Cardiac muscle cell (in vitro differentiated cells and primary cell): ENCODE measurements at places on chromosomes 1 and 21.
A peak's percentile ranks its signal among the peaks of the same experiment; 100 is the strongest.

GRCh38 chr1:246907472-246907871 lies 24.3 kb downstream of the AHCTF1 start:
- DNase-seq = peak; percentile 71

- DNase-seq = no peak
Measured at GRCh38 chr1:83102630-83103071, 896.3 kb downstream of the TTLL7 start.

GRCh38 chr1:170133766-170134495 lies 11.8 kb upstream of the NTMT2 start:
- no peak for DNase-seq

DNA sequence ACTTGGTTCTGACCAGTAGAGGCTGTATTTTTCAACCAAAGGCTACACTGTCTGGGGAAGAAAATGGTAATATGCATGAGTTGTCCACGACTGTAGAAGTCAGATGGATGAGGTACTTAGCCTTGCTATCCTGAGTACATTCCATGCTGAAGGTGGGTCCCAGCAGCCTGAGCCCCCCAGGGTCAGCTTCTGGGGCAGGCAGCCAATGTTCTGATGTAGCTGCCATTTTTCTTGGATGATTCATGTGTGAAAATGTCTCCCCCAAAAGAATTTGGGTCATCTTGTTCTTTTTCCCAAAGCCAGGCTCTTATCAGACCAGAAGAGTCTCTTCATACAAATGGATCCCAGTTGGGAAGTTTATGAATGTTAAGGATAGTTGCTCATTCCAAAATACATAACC lies 172.2 kb upstream of the UBE2U start:
- peak; percentile 36 for DNase-seq

- no peak for DNase-seq
Measured at GRCh38 chr1:58454385-58454784, 92.1 kb downstream of the OMA1 start.

DNA sequence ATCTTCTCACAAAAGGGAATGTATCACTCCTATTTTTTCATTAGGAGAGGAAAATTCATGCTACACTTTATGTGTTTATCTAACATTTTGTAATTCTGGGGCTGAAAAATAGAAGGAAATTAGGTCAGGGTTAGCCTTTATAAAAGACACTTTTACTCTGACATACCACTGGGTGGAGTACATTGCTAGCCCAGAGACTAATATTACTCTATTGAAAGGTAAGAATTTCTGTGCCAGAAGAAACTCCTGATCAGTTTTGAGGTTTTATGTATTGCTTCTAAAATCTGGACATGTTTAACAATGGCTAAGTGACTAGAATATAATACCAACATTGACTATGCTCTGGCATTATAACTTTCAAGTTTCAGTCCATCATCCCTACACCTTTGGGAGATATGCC lies 724.6 kb downstream of the USP25 start:
- no peak for DNase-seq

DNA sequence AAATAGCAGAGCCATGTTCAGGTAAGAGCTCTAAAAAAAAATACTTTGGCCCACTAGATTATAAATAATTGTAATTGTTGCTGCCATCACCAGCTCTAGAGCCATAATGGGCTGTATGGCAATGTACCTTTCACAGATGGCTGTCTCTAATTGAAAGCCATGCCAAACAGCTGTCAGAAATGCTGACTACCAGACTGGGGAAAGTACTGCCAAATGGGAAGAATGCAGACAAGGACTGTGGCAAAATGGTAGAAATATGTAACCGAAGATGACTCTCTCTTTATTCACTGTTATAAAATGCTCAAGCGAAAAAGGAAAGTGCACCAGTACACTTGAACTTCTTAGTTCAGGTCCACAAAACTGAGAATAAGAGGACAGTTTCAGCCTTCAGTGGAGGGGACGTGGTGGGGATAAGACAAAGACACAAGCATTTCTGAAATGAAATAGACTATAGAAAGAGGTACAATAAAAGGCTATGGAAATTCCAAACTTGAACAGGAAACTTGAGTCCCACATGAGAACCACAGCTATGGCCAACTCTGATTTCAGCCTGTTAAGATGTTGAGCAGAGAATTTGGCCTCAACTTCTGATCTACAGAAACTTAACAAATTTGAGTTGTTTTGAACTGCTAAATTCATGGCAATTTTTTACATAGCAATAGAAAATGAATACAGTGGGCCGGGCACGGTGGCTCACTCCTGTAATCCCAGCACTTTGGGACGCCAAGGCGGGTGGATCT lies 46.5 kb upstream of the LPGAT1 start:
- no peak for DNase-seq

- no peak for DNase-seq
Measured at GRCh38 chr1:169316556-169316955, 51.0 kb downstream of the NME7 start.

GRCh38 chr1:44682883-44683265 lies 8.4 kb downstream of the ARMH1 start:
- no peak for DNase-seq

- DNase-seq = no peak
Measured at GRCh38 chr1:10787286-10787685, 9.2 kb downstream of the CASZ1 start.

DNA sequence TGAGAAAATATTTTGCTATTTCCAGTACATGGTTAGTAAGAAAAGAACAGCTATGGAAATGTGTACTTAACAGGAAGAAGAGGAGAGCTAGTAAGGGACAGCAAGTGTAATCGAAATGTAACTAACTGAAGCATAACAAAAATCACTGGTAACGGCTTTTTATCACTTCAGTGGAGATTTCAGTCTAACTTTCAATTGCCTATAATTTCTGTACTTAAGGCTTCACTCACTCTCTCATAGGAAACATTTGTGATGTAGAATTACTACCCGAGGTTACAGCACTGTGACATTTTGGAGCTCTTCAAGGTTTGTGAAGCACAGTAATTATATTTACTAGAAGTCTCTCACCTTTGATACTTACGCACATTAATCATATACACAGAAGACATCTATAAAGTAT lies 1119.1 kb downstream of the AMY1C start:
- no peak for DNase-seq

DNA sequence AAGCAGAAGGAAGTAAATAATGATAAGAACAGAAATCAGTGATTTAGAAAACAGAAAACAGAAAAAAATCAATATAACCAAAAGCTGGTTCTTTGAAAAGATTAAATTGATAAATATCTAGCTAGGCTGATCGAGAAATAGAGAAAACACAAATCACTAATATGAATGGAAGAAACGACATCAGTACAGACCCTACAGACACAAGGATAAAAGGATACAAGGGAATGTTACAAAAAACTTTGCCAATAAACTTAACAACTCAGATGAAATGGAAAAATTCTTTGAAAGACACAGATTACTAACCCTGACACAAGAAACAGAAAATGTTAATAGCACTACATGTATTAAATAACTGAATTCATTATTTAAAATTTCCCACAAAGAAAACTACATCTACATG lies 6.3 kb upstream of the ARHGAP29 start:
- peak; percentile 7 for DNase-seq

- DNase-seq = peak; percentile 41
Measured at GRCh38 chr1:87478231-87478630, 149.6 kb downstream of the LMO4 start.

DNA sequence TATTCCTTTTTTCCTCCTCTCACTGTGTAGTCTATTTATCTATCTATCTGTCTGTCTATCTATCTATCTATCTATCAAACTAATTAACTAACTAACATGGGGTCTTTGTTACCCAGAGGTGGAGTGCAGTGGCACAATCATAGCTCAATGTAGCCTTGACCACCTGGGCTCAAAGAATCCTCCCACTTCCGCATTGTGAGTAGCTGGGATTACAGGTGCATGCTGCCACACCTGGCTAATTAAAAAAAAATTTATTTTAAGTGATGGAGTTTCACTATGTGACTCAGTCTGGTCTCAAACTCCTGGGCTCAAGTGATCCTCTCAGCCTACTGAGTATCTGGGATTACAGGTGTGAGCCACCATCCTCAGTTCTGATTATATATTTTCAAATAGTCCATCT lies 71.4 kb downstream of the CCDC18 start:
- DNase-seq = no peak
